Calu3 (cell line): ENCODE measurements at places on chromosomes 5 and 9. TPM values are rescaled to one million over a fixed set of nuclear protein-coding genes. Genes with fewer than 3 reads are reported as not detected.

DNA sequence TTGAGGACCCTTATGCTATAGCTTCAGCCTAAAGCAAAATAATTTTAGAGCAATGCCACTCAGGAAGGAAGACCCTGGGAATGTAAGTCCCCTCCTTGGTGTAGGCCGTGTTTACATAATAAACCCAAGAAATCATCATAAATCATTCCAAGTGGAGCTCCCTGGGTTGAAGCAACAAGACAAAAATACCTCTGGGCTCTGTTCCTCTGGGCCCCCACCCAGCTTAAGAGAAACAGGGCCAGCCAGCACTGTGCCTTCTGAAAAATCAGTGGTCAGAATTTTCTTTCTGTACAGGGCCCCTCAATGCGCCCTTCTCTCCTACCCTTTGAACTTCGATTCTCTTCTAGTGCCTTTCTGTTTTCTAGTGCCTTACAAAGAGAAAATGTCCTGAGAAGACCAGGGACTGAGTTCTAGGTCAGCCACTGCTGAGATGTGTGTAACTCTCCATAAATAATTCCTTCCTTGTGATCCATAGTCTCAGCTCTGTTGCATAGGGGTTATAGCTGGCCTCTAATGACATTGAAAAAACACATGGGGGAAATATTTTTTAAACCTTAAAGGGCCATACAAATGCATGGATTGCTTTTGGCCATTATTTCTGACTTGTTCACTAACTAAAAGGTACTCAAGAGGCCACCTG, 101.0 kb downstream of the ADRB2 start:
- peaks cover 13% of the 10 kb centered on the region for H3K4me1 ChIP-seq
- no peak overlapping the region for H3K4me3 ChIP-seq
- H3K36me3 ChIP-seq, result no peaks in the 10 kb centered on the region

The ADRA1B gene
- 3.7 and 10.9 TPM in 2 replicates for total RNA-seq

The CAPSL gene
- not detected in 2 replicates for total RNA-seq

GRCh38 chr9:36818965-36819870, 214.8 kb downstream of the PAX5 start:
- peaks cover 62% of the 10 kb centered on the region for H3K27me3 ChIP-seq
- H3K4me3 ChIP-seq, result peak overlapping the region; percentile 63
- H3K4me1 ChIP-seq, result peaks cover 9% of the 10 kb centered on the region
- no peak for DNase-seq
- no peak overlapping the region for H3K27ac ChIP-seq

GRCh38 chr5:76544268-76544926, 78.8 kb downstream of the F2RL2 start:
- no peak overlapping the region for H3K4me3 ChIP-seq
- no peak overlapping the region for H3K27ac ChIP-seq
- no peaks in the 10 kb centered on the region for H3K36me3 ChIP-seq
- peak; percentile 70 for DNase-seq
- peaks cover 48% of the 10 kb centered on the region for H3K4me1 ChIP-seq

The FGF1 gene
- total RNA-seq, result not detected in 2 replicates
